ENCODE measurements at places on chromosomes 11 and 22. TPM values are rescaled to one million over a fixed set of nuclear protein-coding genes. Genes with fewer than 3 reads are reported as not detected.
A peak's percentile ranks its signal among the peaks of the same experiment; 100 is the strongest.

- no peak for DNase-seq
Measured at GRCh38 chr22:44538518-44539315, 40.7 kb upstream of the RTL6 start.

- no peak for DNase-seq
Measured at GRCh38 chr11:79546351-79546750, 105.5 kb upstream of the TENM4 start.

DNA sequence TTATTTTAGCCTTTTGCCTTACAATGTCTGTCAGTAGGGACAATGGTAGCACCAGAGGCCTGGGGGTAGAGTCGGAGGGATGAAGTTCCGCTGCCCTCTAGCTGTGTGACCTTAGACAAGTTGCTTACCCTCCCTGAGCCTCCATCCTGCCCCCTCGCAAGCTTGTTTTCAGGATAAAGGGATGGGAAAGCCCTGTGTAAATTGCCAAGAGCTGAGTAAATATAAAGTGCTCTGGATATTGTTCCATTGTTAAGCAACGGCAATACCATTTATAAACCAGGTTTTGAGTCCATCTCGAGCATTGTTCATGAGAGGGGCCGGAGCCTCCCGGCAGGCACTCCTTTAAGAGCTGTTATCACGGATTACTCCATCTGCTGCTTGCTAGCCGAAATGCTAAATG is 72.9 kb downstream of the ZBTB16 start:
- DNase-seq, result no peak

- DNase-seq, result peak; percentile 7
Measured at GRCh38 chr22:45397806-45398205, 15.6 kb downstream of the SMC1B start.

- no peak for DNase-seq
Measured at GRCh38 chr11:56961609-56962008, 27.1 kb upstream of the OR5AK2 start.

DNA sequence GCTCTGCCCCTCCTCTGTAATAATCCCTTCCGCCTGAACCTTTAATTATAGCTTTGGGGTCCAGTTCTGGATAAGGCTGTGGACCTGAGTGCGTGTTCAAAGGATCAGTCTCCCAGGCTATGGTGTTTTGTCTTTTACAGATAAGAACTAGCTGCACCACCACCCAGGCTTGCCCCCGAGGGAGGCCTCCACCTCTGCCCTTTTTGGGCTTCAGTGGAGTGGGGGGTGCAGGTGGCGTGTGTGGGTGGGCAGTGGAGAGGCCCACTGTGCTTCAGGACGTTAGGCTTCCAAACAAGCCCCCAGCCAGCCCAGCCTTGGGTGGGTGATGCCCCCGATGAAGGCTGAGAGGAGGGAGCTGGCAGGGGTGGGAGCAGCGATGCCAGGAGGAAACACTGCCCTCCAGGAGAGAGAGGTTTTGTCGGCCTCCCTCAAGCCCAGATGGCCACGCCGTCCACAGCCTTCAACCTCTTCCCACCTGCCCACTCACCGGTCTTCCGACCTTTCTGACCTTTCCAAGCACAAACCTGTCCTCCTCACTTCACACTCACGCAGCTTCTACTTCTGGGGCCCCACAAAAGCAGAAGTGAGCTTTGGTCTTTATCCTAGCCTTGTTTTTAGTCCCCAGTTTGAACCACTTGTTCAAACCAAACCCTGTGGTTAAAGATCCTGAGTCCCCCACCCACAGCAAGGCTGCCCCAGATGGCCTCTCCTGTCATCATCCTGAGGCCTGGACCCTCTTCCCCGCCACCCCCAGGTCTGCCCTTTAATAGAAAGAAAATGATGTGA is 20.4 kb downstream of the PSMD13 start:
- DNase-seq, result no peak

Gene GRAP2
- 2.8 TPM for total RNA-seq

Gene MGAT3
- 2.9 TPM for total RNA-seq

Gene EMSY
- total RNA-seq, result 31.9 TPM

- no peak for DNase-seq
Measured at GRCh38 chr11:132551016-132551415, 981.3 kb downstream of the OPCML start.

Gene MMP7
- 9.5 TPM for total RNA-seq
